Cerebellar nuclear complex (tissue), 1 donor: ENCODE measurements at places on chromosomes 5 and 9.

GRCh38 chr9:129328355-129329042 lies 150.4 kb upstream of the IER5L start:
- DNase-seq = no peak

- no peak for DNase-seq
Observed at GRCh38 chr9:74562611-74563010, 65.5 kb downstream of the RORB start.

GRCh38 chr5:17252543-17252942 lies 35.1 kb downstream of the BASP1 start:
- DNase-seq = no peak

DNA sequence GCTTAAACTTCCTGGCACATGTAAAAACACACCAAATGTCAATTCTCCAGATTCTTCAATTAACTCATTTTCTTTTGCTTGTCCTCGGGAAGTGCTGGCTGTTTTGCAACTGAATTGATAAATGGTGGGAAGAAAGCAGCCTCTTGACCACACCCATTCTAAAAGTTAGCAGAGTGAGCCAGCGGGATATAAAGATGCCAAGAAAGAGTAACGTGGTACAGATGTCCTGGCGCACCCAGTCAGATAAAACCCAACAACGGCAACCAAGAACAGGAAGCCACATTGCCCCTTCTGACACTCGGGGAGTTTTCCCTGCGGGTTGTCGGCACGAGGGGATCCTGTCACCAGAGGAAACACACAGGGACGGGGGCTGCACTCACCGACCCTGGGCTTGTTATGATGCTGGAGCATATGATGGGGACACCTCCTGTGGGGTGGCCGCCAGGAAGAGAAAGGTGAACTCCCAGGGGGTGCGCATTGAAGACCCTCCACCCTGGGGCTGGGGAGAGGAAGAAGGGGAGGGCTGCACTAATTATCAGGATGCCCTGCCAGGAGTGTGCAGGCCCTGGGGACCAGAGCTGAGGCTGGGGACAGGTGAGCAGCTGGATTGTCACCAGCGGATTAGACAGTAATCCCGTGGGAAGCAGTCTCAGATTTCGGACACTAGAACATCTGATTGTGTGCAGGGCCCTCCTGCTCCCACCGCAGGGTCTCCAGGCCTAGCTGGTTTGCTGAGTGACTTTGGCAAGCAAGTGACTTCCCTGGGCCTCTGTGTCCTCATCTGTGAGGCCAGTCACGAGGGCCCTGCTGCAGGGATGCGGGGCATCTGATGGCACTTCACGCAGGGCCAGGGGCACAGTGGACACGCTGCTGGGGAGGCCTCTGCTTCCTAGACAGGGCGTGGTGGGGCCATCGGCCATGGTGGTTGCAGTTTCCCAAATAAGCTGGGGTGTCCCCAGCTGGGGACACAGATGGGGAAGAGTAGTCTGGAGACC lies 59.2 kb downstream of the CRB2 start:
- no peak for DNase-seq

- no peak for DNase-seq
Observed at GRCh38 chr9:4508246-4508906, 18.1 kb downstream of the SLC1A1 start.

DNA sequence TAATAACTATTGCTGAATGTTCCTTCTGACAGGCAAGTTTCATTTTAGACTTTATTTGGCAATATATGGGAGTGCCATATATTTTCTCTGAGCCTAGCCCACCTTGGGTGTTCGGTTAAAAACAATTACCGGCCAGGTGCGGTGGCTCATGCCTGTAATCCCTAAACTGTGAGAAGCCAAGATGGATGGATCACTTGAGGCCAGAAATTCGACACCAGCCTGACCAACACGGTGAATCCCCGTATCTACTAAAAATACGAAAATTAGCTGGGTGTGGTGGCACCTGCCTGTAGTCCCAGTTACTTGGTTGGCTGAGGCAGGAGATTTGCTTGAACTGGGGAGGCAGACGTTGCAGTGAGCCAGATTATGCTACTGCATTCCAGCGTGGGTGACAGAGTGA lies 47.9 kb downstream of the TNFSF15 start:
- DNase-seq = no peak

- DNase-seq = no peak
Observed at GRCh38 chr5:65730910-65731309, 8.9 kb downstream of the NLN start.

GRCh38 chr9:107112707-107113243 lies 170.3 kb upstream of the RAD23B start:
- DNase-seq = no peak

GRCh38 chr9:101668421-101668820 lies 70.0 kb downstream of the GRIN3A start:
- no peak for DNase-seq

- DNase-seq = no peak
Observed at GRCh38 chr5:34656700-34657273, 659 bp downstream of the RAI14 start.

GRCh38 chr9:127035948-127036347 lies 86.5 kb downstream of the ANGPTL2 start:
- DNase-seq = no peak

GRCh38 chr9:99127356-99128132 lies 22.6 kb downstream of the TGFBR1 start:
- DNase-seq = no peak

GRCh38 chr9:138016406-138017187 lies 139.0 kb downstream of the CACNA1B start:
- DNase-seq = no peak

DNA sequence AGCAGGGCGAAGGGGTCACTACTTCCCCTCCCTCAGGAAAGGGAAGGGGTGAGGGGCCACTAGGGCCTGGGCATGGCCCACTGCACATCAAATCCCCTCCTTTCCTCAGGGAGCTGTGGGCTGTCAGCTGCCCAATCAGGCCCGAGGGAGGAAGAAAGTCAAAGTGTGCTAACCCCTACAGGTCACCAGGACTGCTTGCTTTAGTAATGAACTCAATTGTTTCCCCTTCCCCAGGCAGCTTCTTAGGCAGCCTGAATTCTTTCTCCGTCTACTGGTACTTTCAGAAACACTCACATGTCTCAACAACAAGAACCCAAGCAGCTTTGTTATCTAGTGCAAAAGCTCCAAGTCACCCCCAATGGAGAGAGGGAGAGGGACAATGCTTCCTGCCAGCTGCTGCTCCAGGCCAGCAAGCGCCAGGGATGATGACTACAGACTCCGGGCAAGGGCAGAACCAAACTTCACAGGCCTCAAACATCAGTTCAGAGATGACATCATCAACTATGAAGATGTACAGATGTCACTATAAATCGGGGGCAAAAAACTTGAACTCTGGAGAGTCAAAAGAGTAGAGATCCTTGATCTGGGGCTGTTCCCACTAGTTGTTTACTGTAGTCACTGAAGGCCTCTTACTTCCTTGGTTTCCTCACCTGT lies 100.7 kb downstream of the SLIT3 start:
- no peak for DNase-seq

- DNase-seq = no peak
Observed at GRCh38 chr9:121206516-121207370, 5.1 kb upstream of the RAB14 start.

- DNase-seq = no peak
Observed at GRCh38 chr5:34447424-34447823, 208.7 kb upstream of the RAI14 start.

GRCh38 chr5:3029396-3029795 lies 277.9 kb upstream of the IRX2 start:
- DNase-seq = no peak

GRCh38 chr5:123594434-123594833 lies 82.5 kb downstream of the CSNK1G3 start:
- DNase-seq = no peak
